ENCODE measurements at places on chromosomes 13 and 19. TPM values are rescaled to one million over a fixed set of nuclear protein-coding genes. Genes with fewer than 3 reads are reported as not detected.

- H3K27ac ChIP-seq = no peak overlapping the region
- no peak overlapping the region for H3K4me3 ChIP-seq
- H3K27me3 ChIP-seq = no peaks in the 10 kb centered on the region
- H3K36me3 ChIP-seq = no peaks in the 10 kb centered on the region
- H3K4me1 ChIP-seq = no peaks in the 10 kb centered on the region
These were observed 1078.9 kb downstream of the SLITRK1 start for GRCh38 chr13:82803341-82803740.

DNA sequence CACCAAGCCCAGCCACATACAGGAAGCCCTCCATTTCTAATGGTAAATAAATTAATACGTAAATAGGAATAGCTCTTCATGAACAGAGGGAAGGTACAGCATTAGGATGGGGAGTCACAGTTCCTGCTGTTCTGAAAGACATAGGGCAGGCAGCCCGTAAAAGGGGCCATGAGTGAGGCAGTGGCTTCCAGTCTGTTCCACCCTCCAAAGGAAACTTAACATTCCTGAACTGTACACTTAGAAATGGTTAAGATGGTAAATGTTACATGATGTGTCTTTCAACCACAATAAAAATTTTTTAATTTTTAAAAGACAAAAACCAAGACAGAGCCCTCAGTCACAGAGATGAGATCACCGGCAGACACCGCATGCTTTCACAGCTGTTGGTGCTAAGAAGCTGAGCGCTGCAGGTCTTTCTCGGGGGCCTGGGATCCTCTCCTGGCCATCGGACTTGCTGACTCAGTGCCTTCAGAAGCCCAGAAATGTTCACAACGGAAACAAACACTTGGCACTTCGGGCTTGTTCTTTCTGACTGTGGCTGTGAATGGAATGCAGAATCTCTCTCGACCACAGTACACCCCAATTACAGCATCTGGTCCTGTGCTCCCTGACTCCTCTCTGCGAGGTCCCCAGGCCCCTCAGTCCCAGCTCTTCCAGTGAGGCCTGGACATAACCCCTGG lies 36.4 kb downstream of the EPS15L1 start:
- peak overlapping the region; percentile 65 for H3K27ac ChIP-seq
- no peak overlapping the region for H3K4me3 ChIP-seq

DNA sequence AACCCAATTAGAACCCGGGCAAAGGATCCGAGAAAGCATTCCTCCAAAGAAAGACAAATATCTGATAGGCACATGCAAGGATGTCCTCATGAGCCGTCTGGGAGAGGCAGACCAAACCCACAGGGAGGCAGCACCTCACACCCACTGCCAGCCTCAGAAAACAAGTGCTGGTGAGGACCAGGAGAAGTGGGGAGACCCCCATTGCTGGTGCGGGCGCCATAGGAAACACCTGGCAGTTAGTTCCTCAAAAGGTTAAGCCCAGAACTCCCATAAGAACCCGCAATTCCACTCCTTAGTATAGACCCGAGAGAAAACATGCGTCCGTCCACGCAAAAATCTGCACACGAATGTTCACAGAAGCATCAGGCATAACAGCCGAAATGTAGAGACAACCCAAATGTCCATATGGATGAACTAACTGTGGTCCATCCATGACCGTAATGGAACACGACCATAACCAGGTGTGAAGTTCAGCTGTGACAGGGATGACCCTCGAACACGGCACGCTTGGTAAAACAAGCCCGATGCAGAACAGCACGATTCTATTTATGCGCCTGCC lies 7.9 kb downstream of the ZNF787 start:
- no peaks in the 10 kb centered on the region for H3K27me3 ChIP-seq
- DNase-seq = no peak
- H3K4me1 ChIP-seq = peaks cover 12% of the 10 kb centered on the region
- H3K4me3 ChIP-seq = no peak overlapping the region

DNA sequence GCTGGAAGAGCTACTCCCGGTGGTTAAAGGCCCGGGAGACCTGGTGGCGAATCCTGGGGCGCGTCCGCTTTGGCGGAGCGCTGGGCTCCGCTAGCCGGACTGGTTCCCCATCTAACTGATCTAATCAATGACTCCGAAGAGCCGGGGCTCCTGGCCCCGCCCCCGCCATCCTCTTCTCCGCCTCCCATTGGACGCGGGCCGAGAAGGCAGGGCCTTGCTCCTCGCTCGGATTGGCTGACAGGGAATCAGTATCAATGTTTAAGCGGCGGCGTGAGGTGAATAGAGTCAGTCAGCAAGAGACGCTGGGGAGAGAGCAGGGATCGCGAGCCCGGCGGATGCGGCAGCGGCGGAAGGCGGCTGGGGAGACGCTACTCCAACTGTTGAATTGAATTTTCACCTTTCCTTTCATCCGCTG lies 1.7 kb upstream of the PCDH17 start:
- H3K4me1 ChIP-seq = peaks cover 4% of the 10 kb centered on the region
- H3K36me3 ChIP-seq = no peaks in the 10 kb centered on the region
- peaks cover 16% of the 10 kb centered on the region for H3K27me3 ChIP-seq
- no peak overlapping the region for H3K27ac ChIP-seq
- DNase-seq = peak; percentile 87

Gene ACTN4
- 1,036 TPM for total RNA-seq

- no peak overlapping the region for H3K4me3 ChIP-seq
- no peaks in the 10 kb centered on the region for H3K27me3 ChIP-seq
- no peaks in the 10 kb centered on the region for H3K4me1 ChIP-seq
- H3K27ac ChIP-seq = no peak overlapping the region
These were observed 95.0 kb downstream of the CDK8 start for GRCh38 chr13:26348966-26349365.

Gene POU4F1
- total RNA-seq = not detected

Gene CPB2
- not detected for total RNA-seq

Gene IZUMO4
- not detected for total RNA-seq

DNA sequence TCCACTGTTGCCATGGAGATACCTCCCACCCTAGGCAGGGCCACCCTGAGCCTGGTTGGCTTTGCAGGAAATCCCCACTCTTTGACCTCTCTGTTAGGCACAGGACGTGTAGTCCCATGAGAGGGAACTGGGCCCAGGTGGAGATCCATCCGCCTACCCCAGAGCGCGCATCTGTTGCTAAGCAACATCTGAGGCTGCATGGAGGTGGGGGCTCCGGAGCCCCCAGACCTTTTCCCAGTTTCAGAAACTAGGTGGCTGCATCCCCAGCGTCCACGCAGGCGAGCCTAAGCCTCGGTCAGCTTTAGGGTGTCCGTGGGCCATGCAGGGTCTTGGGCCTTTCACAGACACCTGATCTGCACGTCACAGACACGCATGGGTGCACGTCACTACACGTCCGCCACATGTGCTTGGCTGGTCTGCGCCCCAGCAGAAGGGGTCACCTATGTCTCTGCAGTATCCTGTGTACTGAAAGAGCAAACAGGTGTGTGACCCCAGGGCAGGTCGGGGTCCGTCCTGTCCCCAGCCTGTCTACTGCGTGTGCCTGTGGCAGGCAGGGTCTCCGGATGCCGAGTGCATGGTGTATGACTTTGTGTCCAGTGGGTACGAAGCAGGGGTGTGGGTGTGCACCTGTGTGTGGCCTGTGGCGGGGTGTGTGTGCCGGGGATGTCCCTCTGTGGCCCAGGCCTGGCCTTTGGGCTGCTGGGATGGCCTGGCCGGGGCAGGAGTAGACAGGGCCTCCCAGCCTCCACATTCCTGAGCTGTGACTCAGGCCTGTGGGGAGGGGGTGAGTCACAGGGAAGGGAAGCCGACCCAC lies 4.1 kb upstream of the CIRBP start:
- DNase-seq = no peak
- no peak overlapping the region for H3K4me3 ChIP-seq
- peaks cover 27% of the 10 kb centered on the region for H3K4me1 ChIP-seq
- peak overlapping the region; percentile 96 for H3K27ac ChIP-seq
- no peaks in the 10 kb centered on the region for H3K36me3 ChIP-seq

GRCh38 chr13:105139380-105140285 lies 1395.8 kb downstream of the EFNB2 start:
- H3K4me3 ChIP-seq = peak overlapping the region; percentile 70
- peak overlapping the region; percentile 65 for H3K27ac ChIP-seq
- H3K27me3 ChIP-seq = no peaks in the 10 kb centered on the region
- peak; percentile 78 for DNase-seq

DNA sequence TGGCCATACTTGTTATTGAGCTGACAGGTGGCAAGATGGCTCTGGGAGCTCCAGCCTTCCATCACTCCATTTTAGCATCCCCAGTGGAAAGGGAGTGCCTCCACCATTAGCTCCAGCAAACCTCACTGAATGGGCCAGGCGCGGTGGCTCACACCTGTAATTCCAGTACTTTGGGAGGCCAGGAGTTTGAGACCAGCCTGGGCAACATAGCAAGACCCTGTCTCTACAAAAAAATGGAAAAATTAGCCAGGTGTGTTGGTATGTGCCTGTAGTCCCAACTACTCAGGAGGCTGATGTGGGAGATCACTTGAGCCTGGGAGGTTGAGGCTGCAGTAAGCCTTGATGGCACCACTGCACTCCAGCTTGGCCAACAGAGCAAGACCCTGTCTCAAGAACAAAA lies 86.2 kb downstream of the MAP4K1 start:
- DNase-seq = no peak
- no peaks in the 10 kb centered on the region for H3K36me3 ChIP-seq
- no peak overlapping the region for H3K27ac ChIP-seq

- H3K27me3 ChIP-seq = no peaks in the 10 kb centered on the region
- no peak overlapping the region for H3K27ac ChIP-seq
- no peak overlapping the region for H3K4me3 ChIP-seq
- no peaks in the 10 kb centered on the region for H3K4me1 ChIP-seq
These were observed 12.0 kb upstream of the EMC10 start for GRCh38 chr19:50464348-50464747.

DNA sequence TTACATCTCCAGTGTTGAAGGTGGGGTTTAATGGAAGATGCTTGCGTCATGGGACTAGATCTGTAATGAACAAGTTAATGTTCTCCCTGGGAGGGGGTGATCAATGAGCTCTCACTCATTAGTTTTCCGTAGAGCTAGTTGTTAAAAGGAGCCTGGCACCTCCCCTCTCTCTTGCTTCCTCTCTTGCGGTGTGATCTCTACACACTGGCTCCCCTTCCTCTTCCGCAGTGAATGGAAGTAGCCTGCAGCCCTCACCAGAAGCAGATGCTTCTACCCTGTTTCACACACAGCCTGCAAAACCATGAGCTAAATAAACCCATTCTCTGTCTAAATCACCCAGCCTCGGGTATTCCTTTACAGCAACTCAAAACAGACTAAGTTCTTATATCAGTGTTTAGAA lies 318.8 kb downstream of the SLITRK1 start:
- H3K36me3 ChIP-seq = no peaks in the 10 kb centered on the region
- no peaks in the 10 kb centered on the region for H3K4me1 ChIP-seq
- H3K27me3 ChIP-seq = no peaks in the 10 kb centered on the region
- no peak for DNase-seq
- H3K4me3 ChIP-seq = no peak overlapping the region
- H3K27ac ChIP-seq = no peak overlapping the region

Gene ZNF578
- total RNA-seq = not detected

Gene ACP4
- total RNA-seq = not detected

Gene ZNF222
- total RNA-seq = 0.43 TPM

- peaks cover 11% of the 10 kb centered on the region for H3K4me1 ChIP-seq
- no peaks in the 10 kb centered on the region for H3K27me3 ChIP-seq
- peak overlapping the region; percentile 80 for H3K27ac ChIP-seq
- no peak for DNase-seq
- peaks cover 5% of the 10 kb centered on the region for H3K36me3 ChIP-seq
These were observed 17.2 kb upstream of the MRI1 start for GRCh38 chr19:13747098-13747453.

GRCh38 chr13:58806401-58806800 lies 1174.9 kb downstream of the PCDH17 start:
- DNase-seq = no peak
- no peaks in the 10 kb centered on the region for H3K36me3 ChIP-seq
- no peak overlapping the region for H3K4me3 ChIP-seq
- no peaks in the 10 kb centered on the region for H3K27me3 ChIP-seq

Gene XPO4
- total RNA-seq = 5.1 TPM

DNA sequence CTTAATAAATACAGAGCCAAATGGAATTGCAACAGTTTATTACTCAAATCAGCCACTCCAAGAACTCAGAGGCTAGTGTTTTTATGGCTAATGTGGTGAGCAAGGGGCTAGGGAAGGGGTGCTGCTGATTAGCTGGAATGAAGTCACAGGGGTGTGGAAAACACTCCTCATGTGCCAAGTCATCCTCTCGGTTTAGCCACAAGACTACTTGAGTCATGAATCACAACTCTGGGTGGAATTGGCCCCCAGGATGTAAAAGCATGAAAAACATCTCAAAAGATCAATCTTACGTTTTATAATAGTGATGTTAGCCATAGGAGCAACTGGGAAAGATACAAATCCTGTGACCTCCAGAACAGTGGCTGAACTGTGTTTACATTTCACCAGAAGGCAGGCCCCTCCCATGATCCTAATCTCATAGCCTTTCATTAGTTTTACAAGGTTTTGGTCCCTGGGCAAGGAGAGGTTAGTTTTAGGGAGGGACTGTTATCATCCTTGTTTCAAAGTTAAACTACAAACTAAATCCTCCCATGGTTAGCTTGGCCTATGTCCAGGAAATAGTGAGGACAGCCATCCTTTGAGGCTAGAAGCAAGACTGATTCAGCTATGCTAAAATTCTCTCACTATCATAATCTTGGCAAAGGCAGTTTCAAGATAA lies 2020.1 kb upstream of the PCDH20 start:
- no peaks in the 10 kb centered on the region for H3K27me3 ChIP-seq
- no peaks in the 10 kb centered on the region for H3K4me1 ChIP-seq
- H3K27ac ChIP-seq = no peak overlapping the region

- no peak overlapping the region for H3K27ac ChIP-seq
- H3K27me3 ChIP-seq = no peaks in the 10 kb centered on the region
- no peak overlapping the region for H3K4me3 ChIP-seq
- no peaks in the 10 kb centered on the region for H3K36me3 ChIP-seq
- H3K4me1 ChIP-seq = no peaks in the 10 kb centered on the region
- DNase-seq = no peak
These were observed 5.3 kb downstream of the FAM187B start for GRCh38 chr19:35223084-35223790.

Gene CLEC11A
- total RNA-seq = not detected

DNA sequence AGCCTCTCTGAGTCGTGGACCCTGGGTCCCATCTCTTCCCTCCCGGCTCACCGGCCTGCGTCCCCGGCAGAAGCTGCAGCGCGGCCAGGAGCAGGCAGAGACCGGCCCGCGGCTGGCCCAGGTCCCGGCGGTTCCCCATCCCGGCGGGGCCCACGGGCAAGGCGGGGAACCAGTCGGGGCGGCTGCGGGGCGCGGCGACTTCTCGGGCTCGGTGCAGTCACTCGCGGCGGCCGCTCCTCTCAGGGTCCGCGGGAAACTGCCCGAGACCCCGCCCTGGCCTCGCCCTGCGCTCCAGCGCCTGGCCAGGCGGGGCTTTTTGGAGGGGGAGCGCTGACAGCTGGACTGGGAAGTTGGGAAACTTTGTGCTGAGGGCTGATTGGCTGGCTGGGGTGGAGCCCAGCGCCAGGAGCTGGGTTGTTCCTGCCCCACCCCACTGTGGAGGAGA lies at the start of gene COL5A3:
TSS of gene COL5A3 (minus strand) at position 258 of the 445 bp plus-strand sequence. CDS start at position 139, 119 bp downstream.
- peaks cover 36% of the 10 kb centered on the region for H3K4me1 ChIP-seq
- H3K4me3 ChIP-seq = peak within 1 kb of the TSS; percentile 60
- peak within 1 kb of the TSS; percentile 79 for H3K27ac ChIP-seq
- H3K27me3 ChIP-seq = no peaks in the 10 kb centered on the region
- DNase-seq = no peak
- H3K36me3 ChIP-seq = no peaks in the 10 kb centered on the region

- H3K27me3 ChIP-seq = no peaks in the 10 kb centered on the region
- no peak overlapping the region for H3K4me3 ChIP-seq
- no peak overlapping the region for H3K27ac ChIP-seq
- no peaks in the 10 kb centered on the region for H3K4me1 ChIP-seq
- no peaks in the 10 kb centered on the region for H3K36me3 ChIP-seq
These were observed 888.9 kb downstream of the SLITRK1 start for GRCh38 chr13:82993417-82993816.

Gene CACNA1A
- 7.7 TPM for total RNA-seq

- DNase-seq = no peak
- H3K36me3 ChIP-seq = no peaks in the 10 kb centered on the region
- H3K27me3 ChIP-seq = no peaks in the 10 kb centered on the region
- no peak overlapping the region for H3K4me3 ChIP-seq
These were observed 424.6 kb downstream of the TSHZ3 start for GRCh38 chr19:30924670-30925069.
